ENCODE measurements at places on chromosomes 2 and 18. TPM values are rescaled to one million over a fixed set of nuclear protein-coding genes. Genes with fewer than 3 reads are reported as not detected.

The FAM161A gene
- 2.5 TPM for total RNA-seq

The CGREF1 gene
- total RNA-seq = 3.9 TPM

The GKN1 gene
- total RNA-seq = not detected

The MAB21L4 gene
- not detected for total RNA-seq

The OSBPL6 gene
- total RNA-seq = 1.1 TPM

The UNC80 gene
- not detected for total RNA-seq

The FOXI3 gene
- total RNA-seq = not detected

The RBKS gene
- total RNA-seq = 1.6 TPM

Measured in T-helper 1 cell treated with Interleukin-12 subunit alpha and Interleukin-12 subunit beta and Interleukin-4 antibody, amounts not matched to agents 30 ng/mL and 1 ng/mL, for 36 hours (primary cell).